Caco-2 (cell line): ENCODE measurements at places on chromosomes 6 and 20.

GRCh38 chr6:139020689-139021088 is 7.9 kb upstream of the ABRACL start:
- no peak overlapping the region for H3K27ac ChIP-seq
- peaks cover 12% of the 10 kb centered on the region; the same call in 1 of the 2 replicates for H3K4me1 ChIP-seq
- H3K36me3 ChIP-seq = no peaks in the 10 kb centered on the region
- no peak overlapping the region for H3K4me3 ChIP-seq

GRCh38 chr20:653110-653589 is at the start of gene SRXN1:
Gene SRXN1 (minus strand): TSS chr20:653200. CDS start chr20:653185, 15 bp downstream.
- DNase-seq = peak; percentile 94
- no peaks in the 10 kb centered on the region; the same call in 1 of the 2 replicates for H3K36me3 ChIP-seq
- peak within 1 kb of the TSS; percentile 97 for H3K4me3 ChIP-seq
- peak within 1 kb of the TSS; percentile 80 for H3K27ac ChIP-seq
- no peaks in the 10 kb centered on the region for H3K27me3 ChIP-seq

DNA sequence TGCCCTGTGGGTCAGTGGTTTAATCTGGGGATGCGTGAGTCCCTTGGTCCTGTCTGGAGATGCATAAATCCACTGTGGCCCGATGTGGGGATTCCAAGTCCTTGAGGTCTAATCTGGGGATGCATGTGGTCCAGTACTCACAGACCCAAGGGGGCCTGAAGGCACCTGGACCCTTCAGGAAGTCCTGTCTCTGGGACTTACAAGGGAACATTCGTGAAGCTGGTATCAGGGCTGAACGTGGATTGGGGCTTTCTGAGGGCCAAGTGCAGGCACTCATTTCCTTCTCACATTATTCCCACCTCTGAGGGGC is 25.2 kb upstream of the GTSF1L start:
- no peak overlapping the region for H3K4me3 ChIP-seq
- no peak overlapping the region for H3K27ac ChIP-seq
- no peak for DNase-seq
- H3K36me3 ChIP-seq = no peaks in the 10 kb centered on the region
- H3K27me3 ChIP-seq = peaks cover 2% of the 10 kb centered on the region
- H3K4me1 ChIP-seq = 0 out of 2 replicates have a peak, but pooled peaks cover under 1% of the 10 kb centered on the region

GRCh38 chr6:160063771-160064413 is 57.7 kb upstream of the SLC22A1 start:
- H3K4me1 ChIP-seq = no peaks in the 10 kb centered on the region
- no peaks in the 10 kb centered on the region for H3K27me3 ChIP-seq
- no peak overlapping the region for H3K4me3 ChIP-seq
- peaks cover 5% of the 10 kb centered on the region for H3K36me3 ChIP-seq
- DNase-seq = no peak

DNA sequence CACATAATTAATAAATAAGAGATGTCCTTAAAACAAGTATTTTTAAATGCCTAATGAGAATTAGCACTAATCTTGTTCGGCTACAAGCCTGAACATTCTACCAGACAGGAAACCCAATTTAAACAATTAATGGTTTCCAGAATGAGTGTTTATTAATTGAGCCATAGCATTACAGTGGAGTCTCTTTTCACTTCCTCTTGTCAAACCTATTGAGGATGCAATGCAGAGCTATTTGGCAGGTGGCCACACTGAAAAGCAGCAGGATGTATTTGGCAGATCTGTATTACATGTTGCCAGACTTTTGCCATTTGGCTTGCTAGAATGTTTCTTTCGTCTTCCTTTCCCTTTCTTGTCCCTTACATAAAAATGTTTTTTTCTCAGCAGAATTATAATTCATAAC is 475.2 kb upstream of the MARCKS start:
- no peaks in the 10 kb centered on the region for H3K4me1 ChIP-seq
- no peaks in the 10 kb centered on the region for H3K36me3 ChIP-seq
- no peak for DNase-seq
- no peak overlapping the region for H3K4me3 ChIP-seq
- no peaks in the 10 kb centered on the region for H3K27me3 ChIP-seq
- H3K27ac ChIP-seq = no peak overlapping the region

GRCh38 chr20:12640251-12640650 is 368.5 kb upstream of the SPTLC3 start:
- H3K4me3 ChIP-seq = no peak overlapping the region
- H3K4me1 ChIP-seq = no peaks in the 10 kb centered on the region
- no peaks in the 10 kb centered on the region for H3K27me3 ChIP-seq
- DNase-seq = no peak

DNA sequence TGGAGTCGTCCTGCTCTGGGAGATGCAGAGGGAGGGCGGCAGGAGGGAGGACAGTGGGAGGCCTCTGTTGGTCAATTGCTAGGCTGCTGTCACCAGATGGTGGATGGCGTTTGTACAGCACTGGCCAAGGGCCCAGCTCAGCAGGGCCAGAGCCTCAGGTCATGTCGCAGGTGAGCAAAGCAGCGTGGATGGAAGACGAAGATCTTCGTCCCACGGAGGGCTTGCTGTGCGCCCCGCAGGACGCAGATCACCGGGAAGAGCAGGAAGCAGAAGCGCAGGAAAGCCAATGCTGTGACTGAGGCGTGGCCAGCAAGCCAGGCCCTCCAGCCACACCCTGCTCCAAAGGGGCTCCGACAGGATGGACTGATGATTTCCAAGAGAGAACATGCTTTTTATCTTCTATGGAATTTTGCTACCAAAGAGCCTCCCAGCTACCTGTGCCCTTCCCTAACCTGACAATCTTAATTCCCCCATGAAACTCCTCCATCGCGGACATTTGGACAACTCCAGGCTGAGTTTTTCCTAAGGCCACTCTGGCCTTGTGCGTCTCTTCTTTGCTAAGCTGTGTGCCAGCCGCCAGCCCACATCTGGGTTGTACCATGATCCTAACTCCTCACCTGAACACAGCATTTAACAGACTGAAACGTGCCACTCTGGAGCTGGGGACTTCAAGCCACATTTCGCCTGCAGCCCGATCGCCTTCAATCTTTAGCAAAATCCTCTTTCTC is 3.5 kb upstream of the SLCO4A1 start:
- DNase-seq = no peak
- H3K27ac ChIP-seq = no peak overlapping the region
- H3K4me3 ChIP-seq = no peak overlapping the region
- peaks cover 10% of the 10 kb centered on the region for H3K4me1 ChIP-seq

DNA sequence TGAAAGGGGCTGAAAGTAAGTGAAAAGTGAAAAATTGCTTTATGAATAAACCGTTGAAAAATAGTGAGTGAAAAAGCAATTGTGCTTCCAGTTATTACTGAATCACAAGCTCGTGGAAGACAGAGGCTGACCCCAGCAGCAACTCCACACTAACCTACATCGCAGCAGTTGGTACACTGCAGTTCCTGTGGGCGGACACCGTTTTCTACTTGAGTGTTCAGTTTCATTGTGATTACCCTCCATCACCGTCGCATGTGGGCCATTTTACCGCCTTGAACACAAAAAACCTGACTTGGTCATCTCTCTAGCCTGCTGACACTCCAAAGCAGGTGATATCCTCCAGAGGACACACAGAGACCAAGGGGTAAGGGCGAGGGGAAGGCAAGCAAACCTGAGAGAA is 28.4 kb downstream of the PRDM1 start:
- no peak overlapping the region for H3K27ac ChIP-seq
- no peak overlapping the region for H3K4me3 ChIP-seq
- H3K4me1 ChIP-seq = peaks cover 11% of the 10 kb centered on the region
- H3K36me3 ChIP-seq = no peaks in the 10 kb centered on the region
- DNase-seq = no peak

DNA sequence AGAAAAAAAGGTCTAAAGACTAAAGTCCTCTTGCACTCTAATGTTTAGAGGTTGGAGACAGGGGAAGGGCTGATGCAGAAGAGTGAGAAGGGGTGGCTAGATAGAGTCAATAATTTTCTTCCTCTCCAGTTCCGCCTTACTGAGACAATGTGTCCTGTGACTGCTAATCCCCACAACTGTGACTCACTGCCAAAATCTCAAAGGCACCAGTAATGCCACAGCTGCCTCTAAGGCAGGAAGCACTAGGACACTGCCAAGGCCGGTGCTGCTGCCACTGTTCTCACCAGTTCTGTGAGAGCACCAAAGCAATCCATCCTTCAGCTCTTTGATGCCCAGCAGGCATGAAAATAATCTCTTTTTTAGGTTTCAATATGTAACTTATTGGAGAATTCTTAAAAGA is 701.9 kb upstream of the MAP3K7 start:
- H3K27me3 ChIP-seq = no peaks in the 10 kb centered on the region
- H3K36me3 ChIP-seq = no peaks in the 10 kb centered on the region
- no peak overlapping the region for H3K27ac ChIP-seq
- H3K4me3 ChIP-seq = no peak overlapping the region
- DNase-seq = no peak

GRCh38 chr6:21005816-21006570 is 471.7 kb downstream of the CDKAL1 start:
- H3K36me3 ChIP-seq = no peaks in the 10 kb centered on the region
- no peak for DNase-seq
- H3K4me3 ChIP-seq = no peak overlapping the region
- H3K27ac ChIP-seq = no peak overlapping the region
- no peaks in the 10 kb centered on the region for H3K27me3 ChIP-seq

DNA sequence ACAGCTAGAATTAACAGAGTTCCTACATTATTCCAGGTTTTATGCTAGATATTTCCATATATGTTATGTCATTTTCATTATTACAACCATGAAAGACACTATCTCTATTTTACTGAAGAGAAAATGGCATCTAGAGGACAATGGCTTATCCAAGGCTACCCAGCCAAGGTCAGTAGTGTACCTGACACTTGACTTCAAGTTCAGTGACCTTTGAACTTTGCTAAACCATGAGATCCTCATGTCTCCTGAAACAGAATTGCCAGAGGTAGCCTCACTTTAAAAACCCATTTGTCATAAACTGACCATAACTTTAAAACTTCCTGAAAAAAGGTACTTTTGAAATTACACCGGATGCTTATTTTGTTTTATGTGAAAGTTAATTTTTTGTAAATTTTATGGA is 14.4 kb downstream of the NAPB start:
- no peaks in the 10 kb centered on the region for H3K36me3 ChIP-seq
- no peaks in the 10 kb centered on the region for H3K27me3 ChIP-seq
- peaks cover under 1% of the 10 kb centered on the region; the same call in 1 of the 2 replicates for H3K4me1 ChIP-seq
- H3K4me3 ChIP-seq = no peak overlapping the region
- no peak overlapping the region for H3K27ac ChIP-seq
- no peak for DNase-seq

GRCh38 chr20:23325107-23325506 is 25.5 kb upstream of the NXT1 start:
- peaks cover 10% of the 10 kb centered on the region; the same call in 1 of the 2 replicates for H3K4me1 ChIP-seq
- no peaks in the 10 kb centered on the region for H3K27me3 ChIP-seq
- DNase-seq = no peak

GRCh38 chr6:160883999-160884398 is 107.6 kb upstream of the MAP3K4 start:
- H3K36me3 ChIP-seq = no peaks in the 10 kb centered on the region
- no peak for DNase-seq
- H3K27ac ChIP-seq = no peak overlapping the region
- H3K27me3 ChIP-seq = no peaks in the 10 kb centered on the region
- no peaks in the 10 kb centered on the region for H3K4me1 ChIP-seq
- no peak overlapping the region for H3K4me3 ChIP-seq

DNA sequence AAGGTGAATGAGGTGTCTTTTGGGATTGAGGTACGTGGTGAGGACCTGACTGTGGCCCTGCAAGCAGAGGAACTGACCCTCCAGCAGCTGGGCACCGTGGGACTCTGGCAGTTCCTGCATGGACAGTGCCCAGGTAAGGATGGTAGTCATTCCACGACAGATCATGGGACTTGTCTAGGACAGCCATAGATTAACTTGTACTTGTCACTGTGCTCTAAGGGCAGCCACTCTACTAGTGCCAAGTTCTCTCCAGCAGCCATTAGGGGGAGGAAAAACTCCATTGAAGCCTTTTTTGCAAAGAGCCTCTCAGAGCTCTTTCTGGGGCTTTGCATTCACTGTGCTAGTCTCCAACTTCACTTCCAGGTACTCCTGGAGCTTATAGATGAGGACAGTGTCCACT is 20.4 kb downstream of the TAF11 start:
- H3K27me3 ChIP-seq = no peaks in the 10 kb centered on the region
- peak; percentile 20 for DNase-seq
- no peaks in the 10 kb centered on the region for H3K4me1 ChIP-seq
- H3K36me3 ChIP-seq = peaks cover 8% of the 10 kb centered on the region
- H3K27ac ChIP-seq = no peak overlapping the region
